Occipital lobe (tissue), 3 donors: ENCODE measurements at places on chromosomes 4 and X. TPM values are rescaled to one million over a fixed set of nuclear protein-coding genes. Genes with fewer than 3 reads are reported as not detected.

Gene RAB33A
- 36.5 TPM for total RNA-seq

Gene VCX3A
- total RNA-seq, result not detected

Gene TBC1D8B
- total RNA-seq, result 0.78 TPM

Gene MAGEE2
- 4.4 TPM for total RNA-seq

Gene SRPX
- 2.5 TPM for total RNA-seq

Gene TBCK
- 147 TPM for total RNA-seq

Gene WDFY3
- total RNA-seq, result 208 TPM

Gene PNMA6A
- 18.1 TPM for total RNA-seq

Gene S100G
- total RNA-seq, result not detected

Gene DCHS2
- total RNA-seq, result 3.7 TPM

Gene ETDA
- not detected for total RNA-seq

Gene PALLD
- total RNA-seq, result 25.0 TPM

Gene FAM184B
- 3.6 TPM for total RNA-seq

Gene ARL9
- 3.4 TPM for total RNA-seq

Gene FRMPD4
- total RNA-seq, result 34.5 TPM

Gene TLR3
- 1.9 TPM for total RNA-seq

Gene PLAC1
- total RNA-seq, result not detected

Gene NCBP2L
- not detected for total RNA-seq

Gene GBA3
- 0.16 TPM for total RNA-seq

Gene STOX2
- 42.3 TPM for total RNA-seq

Gene CPE
- total RNA-seq, result 347 TPM

Gene DUX4
- total RNA-seq, result not detected

Gene CENPVL3
- 0.47 TPM for total RNA-seq

Gene GABRE
- 0.94 TPM for total RNA-seq

Gene DMRTC1
- total RNA-seq, result not detected

Gene TMEM47
- 43.4 TPM for total RNA-seq

Gene PRR32
- not detected for total RNA-seq

Gene EGF
- total RNA-seq, result 1.7 TPM

Gene MAP3K15
- 1.4 TPM for total RNA-seq

Gene MAGEB2
- not detected for total RNA-seq

Gene CNGA1
- not detected for total RNA-seq

Gene FGF5
- 1.6 TPM for total RNA-seq

Gene XAGE2
- not detected for total RNA-seq

Gene CSAG1
- not detected for total RNA-seq

Gene PUDP
- 5.8 TPM for total RNA-seq

Gene P2RY8
- total RNA-seq, result 0.16 TPM

Gene SLC7A11
- 30.9 TPM for total RNA-seq

Gene SPANXN4
- not detected for total RNA-seq

Gene BMPR1B
- total RNA-seq, result 23.6 TPM

Gene CXCL3
- total RNA-seq, result 1.2 TPM

Gene CXorf58
- total RNA-seq, result not detected

Gene HEPH
- total RNA-seq, result 5.1 TPM

Gene ASB12
- 0.31 TPM for total RNA-seq

Gene TMEM150C
- 90.0 TPM for total RNA-seq

Gene OTUD6A
- not detected for total RNA-seq

Gene LRAT
- 0.78 TPM for total RNA-seq
